Activated CD4-positive, alpha-beta T cell treated with anti-CD3 and anti-CD28 coated beads, Interleukin-2, amount 50 U/mL, for 16 hours (primary cell): ENCODE measurements at places on chromosomes 6 and 20.

DNA sequence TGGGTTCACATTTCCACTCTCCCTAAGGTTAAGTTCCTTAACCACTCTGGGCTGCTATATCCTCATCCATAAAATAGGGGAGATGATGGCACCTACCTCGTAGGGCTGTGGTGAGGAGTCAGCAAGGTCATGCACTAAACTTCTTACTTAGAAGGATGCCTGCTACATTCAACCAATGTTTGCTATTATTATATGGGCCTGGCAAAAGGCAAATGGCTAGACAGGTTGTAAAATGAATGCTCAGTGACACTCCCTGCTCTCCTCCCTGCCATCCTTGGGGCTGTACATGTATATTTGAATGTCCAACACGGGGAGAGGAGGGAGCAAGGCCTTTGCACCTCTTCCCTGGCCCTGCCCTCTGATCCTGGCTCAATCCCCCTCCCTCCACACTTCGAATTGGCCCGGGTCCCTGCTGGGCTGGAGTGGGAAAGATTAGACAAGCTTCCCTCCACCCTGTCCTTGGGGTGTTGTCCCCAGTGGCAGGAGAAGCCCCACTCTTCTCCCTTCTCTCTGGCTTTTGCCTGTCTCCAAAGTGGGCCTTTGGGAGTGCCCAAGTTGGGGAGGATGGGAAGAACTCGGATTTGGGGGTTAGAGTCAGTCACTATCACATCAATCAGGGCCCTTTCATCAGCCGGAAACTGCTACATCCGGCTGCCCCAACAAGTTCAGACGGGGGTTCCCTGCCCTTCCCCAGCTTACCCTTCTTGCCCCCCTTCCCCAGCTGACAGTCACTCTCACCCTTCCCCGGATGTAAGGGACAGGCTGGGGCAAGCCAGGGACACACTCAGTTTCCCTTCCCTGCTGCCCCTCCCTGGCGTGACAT lies 36.3 kb upstream of the VEGFA start:
- DNase-seq, result peak; percentile 10

DNA sequence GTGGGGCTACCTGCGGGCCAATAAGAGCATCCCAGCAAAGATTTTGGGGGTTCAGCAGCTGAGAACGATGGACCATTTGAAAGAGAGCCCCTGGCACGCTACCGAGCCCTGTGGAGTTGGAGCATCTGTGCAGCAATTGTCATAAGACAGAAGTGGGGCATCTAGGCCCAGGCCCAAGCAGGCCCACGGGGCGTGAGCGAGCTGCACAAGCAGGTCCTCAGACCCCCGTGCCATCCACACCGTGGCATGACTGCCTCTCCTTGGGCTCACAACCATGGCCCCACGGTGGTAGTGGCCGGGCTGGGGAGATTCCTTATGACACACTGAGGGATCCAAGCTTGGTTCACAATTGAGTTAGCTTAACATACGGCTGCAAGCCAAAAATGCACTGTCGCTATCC lies 103.3 kb upstream of the AGPAT4 start:
- DNase-seq, result no peak

DNA sequence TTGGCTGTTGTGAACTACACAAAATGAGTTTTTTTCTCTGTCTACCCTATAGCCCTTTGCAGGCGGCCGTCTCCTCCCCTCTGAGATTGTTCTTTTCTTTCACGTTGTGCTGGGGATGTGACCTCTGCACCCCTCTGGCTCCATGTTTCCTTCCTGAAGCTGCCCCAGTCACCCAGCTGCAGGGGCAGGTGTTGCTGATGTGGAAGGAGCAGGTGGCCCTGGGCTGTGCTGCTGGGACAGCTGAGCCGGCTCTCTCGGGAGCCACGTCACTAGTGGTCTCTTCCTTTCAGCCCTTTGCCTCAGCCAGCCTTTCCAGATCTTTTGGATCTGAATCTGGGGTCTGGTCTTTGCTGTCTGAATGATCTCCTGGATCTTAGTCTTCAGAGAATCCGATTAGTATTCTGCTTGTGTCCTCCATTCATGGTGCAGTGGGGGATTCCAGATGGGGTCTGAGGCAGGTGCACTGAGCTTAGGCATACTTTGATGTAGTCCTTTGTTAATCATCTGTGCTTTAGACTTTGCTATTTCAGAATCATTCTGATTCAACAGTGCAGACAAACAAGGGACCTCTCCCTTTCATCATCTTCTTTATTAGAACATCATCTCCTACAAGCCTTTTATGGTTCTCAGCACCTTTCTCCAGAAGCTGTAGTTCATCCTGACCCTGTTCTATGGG lies 31.4 kb downstream of the TMEM181 start:
- no peak for DNase-seq

DNA sequence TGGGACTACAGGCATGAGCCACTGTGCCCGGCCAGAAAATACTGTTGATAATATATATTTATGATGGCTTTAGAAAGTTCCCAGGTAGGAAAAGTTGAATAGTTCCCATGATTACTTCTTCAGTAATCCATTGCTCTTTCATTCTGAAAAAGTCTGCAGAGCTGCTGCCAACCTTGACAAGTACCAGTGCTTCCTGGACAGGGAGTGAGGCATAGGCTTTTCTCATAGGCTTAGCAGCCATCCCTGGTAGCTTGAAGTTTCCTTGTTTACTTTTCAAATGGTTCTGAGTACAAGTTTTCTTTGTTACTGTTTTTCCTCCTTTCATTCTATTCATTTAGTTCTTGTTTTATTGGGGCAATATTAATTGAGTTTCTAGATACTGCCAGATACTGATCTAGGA lies 7.8 kb downstream of the RWDD1 start:
- no peak for DNase-seq

DNA sequence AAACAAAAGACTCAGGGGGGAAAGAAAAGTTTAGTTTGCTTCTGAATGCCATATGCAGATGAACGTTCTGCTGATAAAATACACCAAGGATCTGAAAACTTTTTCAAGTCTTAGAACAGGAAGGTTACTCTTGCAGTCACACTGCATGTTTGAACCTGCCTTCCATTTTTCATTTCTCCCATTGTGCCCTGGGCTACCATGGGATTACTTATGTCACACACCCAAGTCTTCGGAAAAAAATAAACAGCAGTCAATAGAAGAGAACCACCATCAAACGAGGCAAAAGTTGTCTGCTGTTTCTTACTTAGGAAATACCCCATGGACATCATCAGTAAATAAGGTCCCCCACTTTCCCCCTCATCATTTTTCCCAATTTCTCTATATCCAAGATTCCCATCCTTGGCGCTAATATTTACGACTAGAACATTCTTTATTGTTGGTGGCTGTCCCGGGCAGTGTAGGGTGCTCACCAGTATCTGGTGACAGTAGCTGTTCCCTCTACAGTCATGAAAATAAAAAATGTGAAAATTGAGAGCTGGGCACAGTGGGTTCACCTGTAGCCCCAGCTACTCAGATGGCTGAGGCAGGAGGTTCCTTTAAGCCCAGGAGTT lies 202.5 kb downstream of the BCAS1 start:
- DNase-seq, result no peak

DNA sequence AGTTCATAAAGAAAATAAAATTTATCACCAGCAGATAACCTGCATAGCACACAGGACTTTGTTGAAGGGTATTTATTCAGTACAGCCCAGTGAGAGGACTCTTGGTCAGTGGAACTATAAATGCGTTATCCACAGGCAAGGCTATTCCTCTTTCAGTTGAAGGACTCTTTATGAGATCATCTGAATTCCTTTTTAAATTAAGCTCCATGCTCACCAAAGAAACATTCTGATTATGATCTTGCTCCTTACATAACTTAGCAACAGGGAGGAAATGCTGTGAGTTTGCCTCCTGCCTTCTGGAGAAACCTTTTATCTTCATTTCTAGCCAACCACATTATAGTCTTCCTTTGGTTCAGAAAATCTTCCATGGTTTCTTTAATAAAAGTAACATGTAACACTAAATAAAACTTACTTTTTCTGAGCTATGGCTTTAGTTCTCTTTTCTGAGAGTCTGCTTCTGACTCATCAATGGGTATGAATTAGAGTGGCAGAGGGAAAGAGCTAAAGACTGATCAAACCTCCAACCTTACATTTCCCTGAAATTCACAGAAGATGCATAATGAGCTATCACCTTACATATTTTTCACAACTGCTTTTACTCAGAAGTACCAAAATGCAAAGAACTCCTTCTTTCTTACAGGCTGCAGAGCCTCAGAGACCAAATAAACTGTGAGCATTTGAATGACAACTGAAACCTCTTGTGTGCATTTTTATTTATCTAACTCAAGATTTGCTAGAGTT lies 267.2 kb downstream of the ADGRG6 start:
- peak; percentile 65 for DNase-seq

DNA sequence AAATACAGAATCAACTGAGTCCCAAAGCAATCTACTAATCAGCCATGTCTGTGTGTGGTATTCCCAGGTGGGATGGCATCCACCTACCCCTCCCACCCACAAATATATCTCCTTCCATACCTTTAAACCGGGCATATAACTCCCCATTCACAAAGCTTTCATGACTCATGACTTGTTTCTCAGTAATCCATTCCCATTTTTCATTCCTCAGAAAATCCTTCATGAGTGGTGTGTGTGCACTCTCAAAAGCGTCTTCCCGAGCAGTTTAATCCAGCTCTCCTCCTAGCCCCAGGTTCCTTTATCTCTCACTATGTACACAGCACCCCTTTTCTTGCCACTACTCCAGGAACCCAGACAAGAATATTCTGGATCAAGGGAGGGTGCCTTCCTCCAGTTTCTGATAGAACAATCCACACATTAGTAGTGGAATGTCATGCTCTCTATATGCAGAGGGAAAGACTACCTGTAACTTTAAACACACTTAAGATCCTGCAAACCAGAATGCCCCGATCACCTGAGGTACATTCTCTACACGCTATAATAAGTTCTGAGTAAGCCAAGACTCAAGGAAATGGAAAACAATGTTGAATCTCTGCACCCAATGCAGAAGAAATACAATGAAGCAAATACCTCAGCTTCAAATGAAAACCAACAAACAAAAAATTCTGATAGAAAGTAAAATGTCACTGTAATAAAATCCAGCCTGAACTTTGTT lies 55.7 kb upstream of the IPCEF1 start:
- DNase-seq, result no peak

GRCh38 chr6:109511832-109512231 lies 28.8 kb upstream of the ZBTB24 start:
- no peak for DNase-seq

- DNase-seq, result no peak
These were observed 718.9 kb downstream of the EYS start for GRCh38 chr6:64988148-64988547.

GRCh38 chr6:52305948-52306767 lies 21.6 kb upstream of the MCM3 start:
- no peak for DNase-seq

DNA sequence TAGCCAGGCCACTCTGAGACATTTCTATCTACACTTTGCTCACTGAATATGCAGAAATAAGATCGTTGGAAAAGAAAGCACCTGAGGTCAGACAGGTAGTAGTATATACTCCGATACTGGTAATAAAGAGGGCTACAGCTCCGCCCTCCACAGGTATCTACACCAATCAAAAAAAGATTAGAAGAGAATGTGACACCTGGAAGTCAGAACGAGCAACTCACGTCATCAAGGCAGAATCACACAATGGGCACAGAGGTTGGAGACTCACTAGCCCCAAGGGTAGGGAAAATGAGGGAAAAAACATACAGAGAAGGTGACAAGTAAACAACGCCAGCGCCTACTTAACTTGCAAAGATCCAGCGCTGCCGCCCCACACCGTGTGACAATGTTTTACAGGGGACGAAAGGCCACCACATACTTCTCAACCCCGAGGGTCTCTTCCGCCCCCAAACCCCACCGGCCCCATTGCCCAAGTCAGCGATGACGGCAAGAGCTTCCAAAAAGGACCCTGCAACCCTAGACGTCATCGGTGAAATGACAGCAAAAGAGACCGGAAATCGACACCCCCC lies 653 bp downstream of the LMBRD1 start:
- peak; percentile 40 for DNase-seq

- peak; percentile 79 for DNase-seq
These were observed 927 bp downstream of the ASXL1 start for GRCh38 chr20:32358883-32359632.

- no peak for DNase-seq
These were observed 56.5 kb downstream of the PTPRK start for GRCh38 chr6:128463942-128464341.

DNA sequence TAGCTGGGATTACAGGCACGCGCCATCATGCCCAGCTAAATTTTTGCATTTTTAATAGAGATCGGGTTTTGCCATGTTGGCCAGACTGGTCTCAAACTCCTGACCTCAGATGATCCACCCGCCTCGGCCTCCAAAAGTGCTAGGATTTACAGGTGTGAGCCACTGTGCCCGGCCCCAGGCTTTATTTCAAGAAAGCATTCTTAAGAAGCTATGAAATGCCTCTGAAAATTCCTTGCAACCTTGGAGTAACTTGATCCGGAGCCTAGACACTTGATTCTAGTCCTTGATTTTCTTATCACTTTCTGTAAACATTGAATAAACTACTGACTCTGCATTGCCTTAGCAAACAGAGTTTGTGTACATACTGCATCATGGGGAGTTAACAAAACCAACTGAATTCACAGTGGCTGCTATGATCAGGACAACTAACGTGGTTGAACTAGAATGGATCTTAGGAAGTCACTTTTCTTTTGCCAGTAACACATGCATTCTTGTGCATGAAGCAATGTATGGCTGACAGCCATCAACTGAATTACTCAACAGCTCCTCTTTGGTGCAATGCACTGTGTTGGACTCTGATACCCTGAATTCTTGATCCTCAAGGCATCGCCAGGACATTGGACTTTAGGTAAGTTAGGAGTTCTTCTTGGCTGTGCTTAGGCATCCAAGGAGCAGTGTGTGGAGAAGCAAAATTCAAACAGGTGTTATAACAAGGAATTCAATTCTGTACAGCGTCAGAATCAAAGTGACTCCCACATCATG lies 102.8 kb upstream of the TMEM170B start:
- DNase-seq, result no peak

DNA sequence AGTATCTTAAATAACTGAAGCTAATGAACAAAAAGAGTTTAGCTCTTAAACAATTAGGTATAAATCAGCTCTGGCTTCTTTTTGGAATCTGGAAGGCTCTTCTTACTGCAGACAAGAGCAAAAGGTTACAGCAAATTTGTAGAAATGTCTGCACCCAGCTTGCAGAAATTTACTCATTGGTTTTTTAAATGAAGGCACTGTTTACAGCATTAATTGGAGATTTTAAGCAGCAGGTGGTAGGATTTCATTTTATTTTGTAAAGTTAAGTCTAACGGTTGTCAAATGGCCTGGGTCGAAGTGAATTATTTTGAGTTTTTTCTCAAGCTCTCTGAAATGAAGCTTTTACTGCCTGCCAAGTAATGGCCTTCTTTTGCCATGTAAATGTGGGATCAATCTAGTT lies 102.1 kb downstream of the NRSN1 start:
- DNase-seq, result no peak

GRCh38 chr20:32077190-32077589 lies 25.1 kb downstream of the HCK start:
- no peak for DNase-seq

DNA sequence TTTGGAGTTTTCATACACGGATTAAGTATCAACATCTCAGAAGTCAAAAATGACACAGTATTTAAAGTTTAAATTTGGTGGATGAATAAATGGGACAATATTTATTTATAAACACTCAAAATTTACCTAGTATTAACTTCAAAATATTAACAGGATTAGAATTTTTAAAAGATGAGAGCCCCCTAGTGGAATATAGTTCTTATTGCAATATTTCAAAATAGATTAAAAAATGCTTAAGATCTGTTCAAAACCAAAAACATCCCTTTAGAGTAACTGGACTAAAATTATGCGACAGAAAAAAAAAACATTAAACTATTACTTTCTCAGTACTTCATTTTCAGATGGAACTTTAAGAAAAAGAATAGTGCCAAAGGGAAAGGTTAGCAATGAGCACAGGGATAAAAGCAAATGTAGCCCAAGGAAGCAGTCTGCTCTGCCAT lies 56.6 kb downstream of the SNX14 start:
- DNase-seq, result no peak
